ENCODE measurements at places on chromosomes 1 and 21. TPM values are rescaled to one million over a fixed set of nuclear protein-coding genes. Genes with fewer than 3 reads are reported as not detected.
A peak's percentile ranks its signal among the peaks of the same experiment; 100 is the strongest.

Gene LRIG2
- total RNA-seq: 13.7 TPM

Gene NEGR1
- not detected for total RNA-seq

Gene ACTN2
- total RNA-seq: 0.31 TPM

Gene NR1I3
- not detected for total RNA-seq

Gene C1orf226
- 1.4 TPM for total RNA-seq

DNA sequence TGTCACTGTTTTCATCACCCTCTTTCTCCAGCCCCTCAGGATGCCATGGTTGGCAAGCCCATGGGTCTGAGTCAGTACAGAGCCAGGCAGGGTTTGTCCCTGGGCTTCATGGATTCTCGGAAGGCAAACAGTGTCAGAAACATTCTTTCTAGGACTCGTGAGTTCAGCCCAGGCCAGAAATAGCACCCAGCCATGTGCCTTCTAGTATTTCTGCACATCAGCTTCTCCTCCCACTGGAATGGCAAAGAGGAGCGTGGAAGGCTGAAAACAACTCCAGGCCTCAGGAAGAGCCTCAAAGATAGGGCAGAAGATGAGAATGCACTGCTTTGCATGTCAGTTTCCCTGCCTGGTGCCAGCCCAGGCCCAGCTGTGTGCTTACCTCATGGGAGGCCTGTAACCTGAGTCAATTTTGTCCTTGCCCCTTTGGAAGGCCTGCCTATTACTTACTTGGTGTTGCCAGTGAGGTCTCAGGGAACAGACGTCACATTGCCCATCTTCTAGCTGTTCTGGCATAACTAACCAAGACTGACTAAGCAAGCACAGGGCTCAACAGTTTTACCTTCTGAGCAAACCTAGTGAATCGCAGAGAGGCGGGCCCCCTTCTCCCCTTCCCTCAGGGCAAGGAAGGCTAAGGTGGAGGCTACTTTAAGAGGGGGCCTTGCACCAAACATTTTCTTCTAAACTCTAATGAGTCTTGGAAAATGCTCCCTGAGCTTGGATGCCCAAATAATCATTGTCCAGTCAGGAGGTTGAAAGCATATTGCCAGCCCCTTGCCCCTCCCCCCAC lies 42.4 kb downstream of the GLUL start:
- no peak overlapping the region for H3K27ac ChIP-seq
- DNase-seq: no peak
- no peaks in the 10 kb centered on the region for H3K36me3 ChIP-seq
- no peak overlapping the region for H3K4me3 ChIP-seq

DNA sequence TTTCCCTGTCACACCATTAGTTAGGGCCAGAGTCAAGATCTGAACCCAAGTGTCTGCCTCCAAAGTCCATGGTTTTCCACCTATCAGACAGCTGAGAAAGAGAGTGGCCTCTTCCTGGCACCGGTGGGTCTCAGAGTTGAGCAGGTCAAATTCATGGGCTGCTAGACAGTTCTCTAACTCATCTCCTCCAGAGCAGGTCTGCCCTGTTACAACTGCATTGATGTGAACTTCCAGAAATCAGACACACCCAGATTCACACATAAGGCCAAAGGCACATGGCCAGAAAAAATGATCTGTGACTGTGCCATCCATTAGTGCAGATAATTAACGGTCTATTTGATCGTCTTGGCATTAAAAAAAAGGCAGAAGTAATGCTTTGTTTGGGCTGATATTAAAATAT lies 17.5 kb downstream of the SMIM12 start:
- no peak overlapping the region for H3K27ac ChIP-seq
- no peaks in the 10 kb centered on the region for H3K36me3 ChIP-seq
- no peak overlapping the region for H3K4me3 ChIP-seq
- no peaks in the 10 kb centered on the region for H3K27me3 ChIP-seq
- peaks cover 57% of the 10 kb centered on the region for H3K4me1 ChIP-seq
- no peak for DNase-seq

DNA sequence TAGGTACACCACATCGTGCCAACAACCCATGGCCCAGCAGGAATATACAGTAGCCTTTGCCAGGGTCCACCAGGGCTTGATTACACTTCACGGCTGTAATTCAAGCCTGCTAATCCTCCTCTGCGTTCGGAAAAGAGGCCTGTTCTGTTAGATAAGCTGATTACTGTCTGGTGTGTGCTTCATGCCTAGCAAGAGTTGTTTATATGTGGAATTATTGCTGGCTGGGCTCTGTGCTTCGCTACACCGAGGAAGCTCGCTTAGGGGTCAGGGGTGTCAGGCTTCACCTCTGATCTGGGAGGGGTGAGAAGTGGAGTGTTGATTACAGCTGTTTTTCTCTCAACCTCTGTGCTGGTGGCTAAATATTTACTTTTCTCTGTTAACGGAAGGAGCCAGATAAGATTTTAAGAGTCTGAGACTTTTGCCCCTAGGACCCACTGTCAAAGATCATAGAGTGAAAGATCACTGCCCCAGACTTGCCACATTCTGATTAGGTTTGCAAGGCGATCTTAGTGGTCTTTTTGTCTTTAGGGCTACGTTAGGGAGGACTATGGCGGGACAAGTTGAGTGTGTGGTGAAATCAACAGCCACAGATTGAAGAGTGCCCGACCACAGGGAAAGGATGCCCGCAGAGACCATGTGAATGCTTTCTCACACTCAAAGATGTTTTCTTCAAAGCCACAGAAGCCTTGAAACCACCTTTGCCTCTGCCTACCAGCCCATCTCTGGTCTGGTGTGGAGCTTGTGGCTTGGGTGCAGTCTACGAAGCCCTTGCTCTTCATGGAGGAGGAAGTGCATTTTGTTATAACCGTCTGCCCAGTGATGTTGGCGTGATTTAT lies 216.1 kb downstream of the PBX1 start:
- no peaks in the 10 kb centered on the region for H3K36me3 ChIP-seq
- peaks cover 12% of the 10 kb centered on the region for H3K27me3 ChIP-seq
- peak; percentile 54 for DNase-seq
- H3K4me1 ChIP-seq: peaks cover 53% of the 10 kb centered on the region
- H3K27ac ChIP-seq: no peak overlapping the region
- no peak overlapping the region for H3K4me3 ChIP-seq

GRCh38 chr1:65980237-65980636 lies 187.5 kb downstream of the PDE4B start:
- DNase-seq: no peak
- no peaks in the 10 kb centered on the region for H3K4me1 ChIP-seq
- no peaks in the 10 kb centered on the region for H3K27me3 ChIP-seq
- no peak overlapping the region for H3K4me3 ChIP-seq
- no peaks in the 10 kb centered on the region for H3K36me3 ChIP-seq

- no peak overlapping the region for H3K4me3 ChIP-seq
- H3K27ac ChIP-seq: no peak overlapping the region
- H3K36me3 ChIP-seq: no peaks in the 10 kb centered on the region
- H3K4me1 ChIP-seq: no peaks in the 10 kb centered on the region
- DNase-seq: no peak
- H3K27me3 ChIP-seq: peaks cover 47% of the 10 kb centered on the region
These were observed 36.1 kb upstream of the IL20 start for GRCh38 chr1:206829282-206829681.

DNA sequence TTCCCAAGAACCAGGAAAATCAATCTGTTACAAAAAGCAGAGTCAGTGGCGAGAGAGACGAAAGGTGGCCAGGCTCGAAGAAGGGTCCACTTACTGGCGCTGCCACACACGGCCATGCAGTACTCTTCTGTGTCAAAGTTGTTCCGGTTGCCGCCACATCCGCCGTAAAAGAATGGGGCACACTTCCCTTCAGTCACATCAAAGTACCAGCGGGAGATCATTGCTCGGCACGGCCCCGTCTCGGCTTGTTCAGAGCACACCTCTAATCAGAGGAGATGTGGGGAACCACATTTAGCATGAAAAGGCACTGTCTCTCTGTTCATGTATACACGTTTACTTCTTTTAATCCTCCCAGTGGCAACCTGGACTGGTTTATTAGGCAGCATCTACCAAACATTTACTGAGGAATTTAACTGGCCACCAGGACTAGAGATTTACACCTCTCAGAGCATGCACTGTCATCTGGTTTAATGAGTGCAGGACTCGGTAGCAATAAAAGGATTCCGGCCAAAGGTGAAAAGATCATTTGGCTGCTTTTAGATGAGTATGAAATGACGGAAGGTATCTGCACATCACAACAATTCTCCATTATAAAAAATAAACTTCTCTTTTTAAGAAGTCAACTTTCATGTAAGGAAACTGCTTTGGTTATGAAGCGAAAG lies 170.5 kb downstream of the APP start:
- H3K36me3 ChIP-seq: no peaks in the 10 kb centered on the region
- DNase-seq: no peak
- H3K4me1 ChIP-seq: no peaks in the 10 kb centered on the region
- H3K27me3 ChIP-seq: no peaks in the 10 kb centered on the region
- no peak overlapping the region for H3K4me3 ChIP-seq

GRCh38 chr1:30447701-30448100 lies 275.7 kb downstream of the MATN1 start:
- no peak overlapping the region for H3K4me3 ChIP-seq
- H3K36me3 ChIP-seq: no peaks in the 10 kb centered on the region
- no peak for DNase-seq
- peaks cover 15% of the 10 kb centered on the region for H3K27me3 ChIP-seq
- no peaks in the 10 kb centered on the region for H3K4me1 ChIP-seq

DNA sequence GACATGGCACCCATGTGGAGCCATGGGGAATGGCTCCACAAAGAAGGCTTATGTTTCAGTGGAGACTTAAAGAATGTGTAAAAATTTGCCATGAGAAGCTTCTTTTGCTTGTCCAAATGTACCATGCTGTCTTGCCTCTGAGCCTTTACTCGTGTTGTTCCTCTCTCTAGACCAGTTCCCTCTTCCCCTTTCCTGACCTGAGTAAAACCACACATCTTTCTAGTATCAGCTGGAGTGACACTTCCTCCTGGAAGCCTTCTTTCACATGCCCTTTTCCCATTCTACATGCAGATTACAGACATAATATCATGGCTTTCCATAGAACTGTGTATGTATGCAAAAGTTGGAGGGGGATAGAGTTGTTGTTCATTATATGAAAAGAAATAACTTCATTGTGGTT lies 13.6 kb upstream of the GPX7 start:
- H3K4me1 ChIP-seq: no peaks in the 10 kb centered on the region
- H3K36me3 ChIP-seq: no peaks in the 10 kb centered on the region
- no peaks in the 10 kb centered on the region for H3K27me3 ChIP-seq

DNA sequence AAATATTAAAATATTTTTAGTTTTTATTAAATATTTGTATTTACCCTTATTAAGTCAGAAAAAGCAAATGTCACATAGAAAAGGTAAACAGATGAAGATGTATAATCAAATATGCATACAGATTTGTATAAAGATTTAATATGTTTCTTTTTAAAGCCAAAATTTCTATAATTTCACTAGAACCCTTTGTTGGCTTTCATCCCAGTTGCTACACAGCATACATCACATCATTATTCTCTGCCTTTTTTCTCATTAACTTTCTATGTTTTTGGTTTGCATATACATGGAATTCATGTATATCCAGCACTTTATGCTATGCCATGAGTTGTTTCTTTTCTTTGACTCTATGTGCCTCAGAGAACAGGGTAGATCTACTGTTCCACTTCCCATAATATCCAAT lies 957.9 kb upstream of the ADGRL2 start:
- H3K27ac ChIP-seq: no peak overlapping the region
- H3K36me3 ChIP-seq: no peaks in the 10 kb centered on the region
- DNase-seq: no peak
- H3K4me3 ChIP-seq: no peak overlapping the region
- H3K27me3 ChIP-seq: no peaks in the 10 kb centered on the region
- no peaks in the 10 kb centered on the region for H3K4me1 ChIP-seq

GRCh38 chr1:5410652-5411051 lies 581.6 kb downstream of the NPHP4 start:
- H3K27ac ChIP-seq: no peak overlapping the region
- H3K27me3 ChIP-seq: no peaks in the 10 kb centered on the region
- H3K4me3 ChIP-seq: no peak overlapping the region
- DNase-seq: no peak
- H3K4me1 ChIP-seq: no peaks in the 10 kb centered on the region

- no peak overlapping the region for H3K4me3 ChIP-seq
- no peak overlapping the region for H3K27ac ChIP-seq
- H3K36me3 ChIP-seq: peaks cover 53% of the 10 kb centered on the region
- no peak for DNase-seq
- H3K27me3 ChIP-seq: no peaks in the 10 kb centered on the region
- H3K4me1 ChIP-seq: peaks cover 10% of the 10 kb centered on the region
These were observed 15.2 kb downstream of the SSX2IP start for GRCh38 chr1:84675106-84675505.

DNA sequence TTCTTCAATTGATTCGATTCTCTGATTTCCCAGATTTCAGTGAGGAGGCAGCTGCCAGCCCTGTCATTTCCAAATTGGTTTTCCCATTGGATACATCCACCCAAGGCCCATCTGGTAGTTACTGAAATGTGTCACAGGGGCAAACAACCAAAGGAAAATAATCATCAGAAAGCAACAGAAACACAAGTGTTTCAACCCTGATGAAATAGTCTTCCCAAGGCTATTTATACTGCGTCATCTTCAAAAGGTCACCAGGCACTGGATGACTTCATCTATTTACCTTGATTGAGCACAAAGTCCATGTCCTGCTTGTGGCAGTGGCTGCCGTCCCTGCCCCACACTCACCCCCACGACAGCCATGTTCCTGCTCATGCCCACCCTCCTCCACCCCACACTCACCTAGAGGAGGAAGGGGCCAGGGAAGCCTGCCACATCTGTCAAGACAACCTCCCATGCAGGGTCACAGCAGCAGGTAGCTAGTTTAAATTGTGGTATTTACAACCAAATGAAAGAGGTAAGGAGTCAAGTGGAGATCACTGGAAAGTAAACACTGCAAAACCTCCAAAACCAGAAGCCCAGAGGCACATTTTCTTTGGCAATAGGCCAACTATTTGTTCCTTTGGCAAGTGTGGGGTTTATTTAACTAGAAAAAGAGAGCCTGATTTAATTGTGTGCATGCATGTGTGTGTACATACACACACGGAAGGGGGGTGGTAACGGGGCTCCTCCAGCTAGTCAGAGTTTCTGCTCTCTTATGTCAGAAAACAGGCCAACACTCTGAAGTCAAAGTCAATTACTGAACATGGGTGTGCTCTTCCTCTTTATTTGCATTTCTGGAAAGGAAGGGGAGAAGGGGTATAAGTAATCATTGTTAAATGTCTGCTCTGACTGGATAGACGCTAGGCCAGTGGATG lies 49.5 kb upstream of the RAB4A start:
- H3K27me3 ChIP-seq: peaks cover 9% of the 10 kb centered on the region
- no peak overlapping the region for H3K27ac ChIP-seq
- DNase-seq: no peak
- no peak overlapping the region for H3K4me3 ChIP-seq

GRCh38 chr1:167554028-167554779 lies 642 bp upstream of the CREG1 start:
- H3K36me3 ChIP-seq: peaks cover 18% of the 10 kb centered on the region
- peaks cover 23% of the 10 kb centered on the region for H3K4me1 ChIP-seq
- no peaks in the 10 kb centered on the region for H3K27me3 ChIP-seq
- peak overlapping the region; percentile 73 for H3K4me3 ChIP-seq
- no peak for DNase-seq

Measured in K562 (cell line).